ENCODE measurements at places on chromosomes 16 and 17. TPM values are rescaled to one million over a fixed set of nuclear protein-coding genes. Genes with fewer than 3 reads are reported as not detected.

DNA sequence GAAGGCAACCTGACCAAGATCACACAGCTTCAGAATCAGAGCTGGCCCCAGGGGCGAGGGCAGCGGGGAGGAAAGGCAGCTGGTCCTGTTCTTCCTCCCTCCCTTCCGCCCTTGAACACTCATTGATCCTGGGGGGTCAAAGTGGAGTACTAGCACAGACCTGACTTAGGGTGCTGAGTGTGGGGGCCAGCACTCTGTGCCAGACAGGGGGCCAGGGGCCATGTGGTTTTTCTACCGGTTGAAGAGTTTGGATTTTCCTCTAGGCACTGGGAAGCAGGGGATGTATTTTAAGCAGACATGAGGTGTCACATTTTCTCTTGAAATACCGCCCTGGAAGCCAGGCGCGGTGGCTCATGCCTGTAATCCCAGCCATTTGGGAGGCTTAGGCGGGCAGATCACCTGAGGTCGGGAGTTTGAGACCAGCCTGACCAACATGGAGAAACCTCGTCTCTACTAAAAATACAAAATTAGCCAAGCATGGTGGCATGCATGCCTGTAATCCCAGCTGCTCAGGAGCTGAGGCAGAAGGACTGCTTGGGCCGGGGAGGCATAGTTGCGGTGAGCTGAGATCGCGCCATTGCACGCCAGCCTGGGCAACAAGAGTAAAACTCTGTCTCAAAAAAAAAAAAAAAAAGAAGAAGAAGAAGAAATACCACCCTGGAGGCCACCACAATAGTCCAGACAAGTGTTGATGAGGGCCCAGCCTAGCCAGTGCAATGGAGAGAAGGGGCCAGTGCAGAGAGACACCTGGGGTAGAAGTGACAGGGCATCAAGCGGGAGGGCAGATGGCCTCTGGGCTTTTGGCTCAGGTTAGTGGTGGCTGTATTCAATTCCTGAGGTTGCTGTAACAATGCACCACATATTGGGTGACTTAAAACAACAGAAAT is 15.3 kb downstream of the OSBPL7 start:
- no peak for DNase-seq

Gene AURKB
- 34.4 TPM for total RNA-seq

DNA sequence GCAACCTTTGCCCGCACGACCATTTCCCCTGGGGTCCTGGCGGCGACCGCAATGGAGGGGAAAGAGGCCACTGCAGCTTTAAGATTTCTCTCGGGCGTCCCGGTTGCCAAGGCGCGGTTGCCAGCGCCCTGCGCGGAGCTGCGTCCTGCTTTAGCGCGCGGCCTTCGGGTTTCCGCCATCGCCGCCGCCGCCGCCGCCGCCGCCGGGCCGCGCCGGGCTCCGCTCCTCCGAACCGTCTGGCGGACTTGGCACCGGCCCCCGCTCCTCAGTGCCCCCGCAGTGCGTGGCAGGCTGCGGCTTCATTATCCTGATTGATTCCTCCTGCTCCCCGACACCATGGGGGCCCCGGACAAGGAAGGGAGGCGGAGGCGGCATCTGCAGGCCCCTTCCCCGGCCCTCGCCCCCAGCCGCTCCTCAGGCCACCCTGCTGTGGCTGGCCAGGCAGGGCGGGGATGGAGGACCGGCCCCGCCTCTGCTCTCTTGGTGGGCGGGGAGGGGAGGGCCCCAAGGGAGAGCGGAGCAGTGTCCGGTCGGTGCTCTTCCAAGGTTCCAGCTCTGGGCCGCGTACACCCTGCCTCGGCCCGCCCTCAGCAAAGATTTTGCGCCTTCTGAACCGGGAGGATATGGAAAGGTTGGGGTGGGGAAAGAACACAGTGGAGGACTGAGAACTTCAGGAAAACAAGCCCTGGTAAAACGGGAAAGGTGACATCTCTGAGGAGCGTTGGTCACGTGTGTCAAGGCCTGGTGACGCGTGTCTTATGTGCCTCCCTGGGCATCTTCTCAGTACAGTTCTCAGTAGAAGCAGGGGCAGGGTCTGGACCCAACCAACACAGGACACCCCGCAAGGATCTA is 34.0 kb downstream of the NEUROD2 start:
- no peak for DNase-seq

DNA sequence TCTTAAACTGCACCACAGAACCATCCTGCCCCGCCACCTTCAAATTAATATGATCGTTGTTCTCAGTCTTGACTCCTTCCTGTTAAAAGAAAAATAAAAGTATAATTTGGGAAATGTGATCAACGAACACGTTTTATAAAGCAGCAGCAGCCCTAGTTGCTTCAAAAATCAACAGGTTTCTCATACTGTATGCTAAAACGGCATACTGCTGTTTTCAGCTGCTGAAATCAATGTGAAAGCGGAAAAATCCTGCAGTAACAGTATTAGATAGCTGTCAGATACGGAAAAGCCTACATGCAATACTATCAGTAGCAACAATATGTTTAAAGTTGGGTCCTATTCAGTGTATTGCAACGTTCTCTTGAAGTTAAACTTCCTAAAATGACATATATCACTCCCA is 1.6 kb downstream of the SUMO2 start:
- no peak for DNase-seq

DNA sequence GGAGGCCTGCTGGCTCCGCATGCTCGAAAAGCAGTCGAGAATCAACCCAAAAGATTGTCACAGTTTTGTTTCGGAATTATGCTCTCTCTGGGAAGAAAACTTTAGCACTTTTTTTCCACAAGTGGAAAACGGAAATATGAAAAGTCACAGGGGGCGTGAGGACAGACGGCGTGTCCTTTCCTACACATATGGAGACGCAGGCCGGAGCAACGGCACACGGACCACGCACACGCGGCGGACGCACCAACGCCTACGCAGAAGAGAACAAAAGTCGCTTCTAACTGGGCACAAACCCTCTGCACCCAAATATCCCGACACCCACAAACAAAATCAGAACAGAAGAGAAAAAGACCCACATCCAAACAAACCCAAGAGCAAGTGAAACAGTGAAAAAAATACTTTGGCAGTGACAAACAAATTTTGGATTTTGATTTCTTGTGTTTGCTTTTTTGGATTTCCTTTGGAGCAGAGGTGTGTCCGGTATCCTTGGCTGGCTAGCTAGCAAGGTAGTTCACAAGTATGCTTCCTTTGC is 9.3 kb upstream of the PABPN1L start:
- no peak for DNase-seq

Gene MT1G
- not detected for total RNA-seq

- no peak for DNase-seq
Measured at GRCh38 chr16:30760001-30760559, 1.8 kb downstream of the CFAP119 start.

GRCh38 chr16:54026456-54026855 is 260.1 kb downstream of the IRX3 start:
- DNase-seq = no peak

Gene MYH2
- not detected for total RNA-seq

GRCh38 chr17:50372222-50372757 is 694 bp downstream of the MRPL27 start:
- no peak for DNase-seq

- DNase-seq = no peak
Measured at GRCh38 chr16:71373073-71373472, 14.6 kb downstream of the CALB2 start.

- DNase-seq = no peak
Measured at GRCh38 chr16:11501632-11502031, 85.1 kb downstream of the LITAF start.

- DNase-seq = no peak
Measured at GRCh38 chr16:2235695-2236336, 428 bp upstream of the DNASE1L2 start.

DNA sequence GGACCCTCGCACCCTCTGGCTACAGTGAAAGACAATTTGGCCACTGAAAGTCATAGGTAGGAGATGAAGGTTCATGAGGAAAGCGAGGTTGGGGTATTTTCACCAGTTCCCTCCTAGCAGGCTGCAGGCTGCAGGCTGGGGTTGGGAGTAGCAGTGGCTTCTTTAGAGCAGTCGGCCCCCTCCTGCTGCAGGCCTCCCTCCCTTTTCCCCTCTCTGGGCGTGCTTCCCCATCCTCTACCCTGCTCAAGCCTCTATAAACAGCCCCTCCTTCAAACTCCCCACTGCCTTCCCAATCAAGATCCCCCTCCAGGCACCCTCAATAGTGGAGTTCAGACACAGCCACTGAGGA is 41.8 kb downstream of the GAS7 start:
- no peak for DNase-seq

DNA sequence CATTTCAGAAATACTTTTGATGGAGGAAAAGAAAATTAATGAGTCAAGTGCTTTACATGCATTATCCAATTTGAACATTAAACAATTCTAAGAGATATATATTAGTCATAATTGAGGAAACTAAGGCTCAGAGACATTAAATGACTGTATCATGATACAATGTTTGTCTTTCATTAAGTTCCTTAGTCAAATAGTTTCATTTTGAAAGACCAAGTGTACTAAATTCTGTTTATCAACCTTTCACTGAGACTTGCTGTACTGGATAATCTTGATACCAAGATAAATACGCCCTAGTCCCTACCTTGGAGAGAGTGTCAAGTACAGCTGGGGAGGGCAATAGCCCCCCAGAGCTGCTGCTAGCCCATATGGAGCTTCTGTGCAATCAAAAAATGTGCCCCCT is 24.2 kb downstream of the TOM1L2 start:
- no peak for DNase-seq

Gene KRT20
- total RNA-seq = not detected

Gene RPRML
- 0.21 TPM for total RNA-seq

- DNase-seq = no peak
Measured at GRCh38 chr16:69003500-69003899, 102.0 kb upstream of the HAS3 start.

DNA sequence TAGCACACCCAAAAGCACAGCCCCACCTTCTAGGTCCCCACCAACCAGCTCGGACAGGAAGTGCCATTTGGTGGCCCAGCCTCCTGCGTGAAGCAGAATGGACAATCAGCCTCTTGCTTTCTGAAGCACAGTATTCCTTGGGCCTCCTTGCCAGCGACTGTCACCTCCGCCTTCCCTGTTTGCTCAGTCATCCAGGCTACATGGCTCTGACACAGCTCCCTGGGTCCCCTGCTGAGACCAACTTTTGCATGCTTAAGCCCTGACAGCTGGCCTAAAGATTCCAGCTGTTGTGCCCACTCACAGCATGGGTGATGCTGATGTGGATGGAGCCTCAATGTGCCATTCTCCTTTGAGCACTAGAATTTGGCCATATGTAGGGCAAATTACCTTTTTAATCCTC is 4.5 kb upstream of the CACNG5 start:
- no peak for DNase-seq

Gene TEX19
- total RNA-seq = not detected

GRCh38 chr17:68670967-68671693 is 70.0 kb upstream of the FAM20A start:
- no peak for DNase-seq

DNA sequence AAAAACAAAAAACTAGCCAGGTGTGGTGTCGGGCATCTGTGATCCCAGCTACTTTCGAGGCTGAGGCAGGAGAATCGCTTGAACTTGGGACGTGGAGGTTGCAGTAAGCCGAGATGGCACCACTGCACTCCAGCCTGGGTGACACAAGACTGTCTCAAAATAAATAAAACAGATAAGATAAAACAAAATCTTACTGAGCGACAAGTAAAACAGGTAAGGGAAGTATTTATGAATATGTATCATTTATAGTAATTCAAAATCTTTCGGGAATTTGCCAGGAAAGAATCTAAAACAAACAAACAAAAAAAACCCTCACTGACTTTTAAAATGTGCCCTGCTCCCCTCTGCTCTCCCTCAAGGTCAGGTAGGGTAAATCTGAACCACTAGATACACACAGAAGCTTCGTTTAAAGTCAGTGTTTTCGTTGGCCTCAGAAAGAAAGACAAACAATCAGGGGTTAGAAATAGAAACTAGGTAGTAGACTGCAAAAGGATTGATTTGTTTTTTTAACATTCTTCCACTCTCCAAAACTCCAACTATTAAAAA is 2.1 kb downstream of the PRPSAP1 start:
- DNase-seq = no peak

DNA sequence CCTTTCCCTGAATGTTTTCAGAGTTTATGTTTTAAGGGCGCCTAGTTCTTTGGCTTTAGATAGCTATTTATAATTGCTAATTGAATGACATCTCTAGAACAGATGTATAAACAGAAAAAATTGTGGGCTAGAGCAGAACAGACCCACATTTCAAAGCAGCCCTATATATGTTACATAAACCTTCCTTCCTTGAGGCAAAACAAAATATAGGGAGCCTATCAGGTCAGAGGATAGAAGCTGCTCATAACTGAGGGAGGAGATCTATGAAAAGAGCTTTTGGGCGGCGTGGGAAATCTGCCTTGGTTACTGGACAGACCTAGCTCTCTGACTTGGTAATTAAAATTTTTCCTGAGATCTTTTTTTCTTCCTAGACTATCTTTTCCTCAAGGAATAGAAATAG is 68.4 kb downstream of the SPAG9 start:
- DNase-seq = no peak

Gene ANKRD11
- 58.1 TPM for total RNA-seq

- DNase-seq = no peak
Measured at GRCh38 chr17:35460354-35460851, 11.8 kb upstream of the SLFN13 start.

DNA sequence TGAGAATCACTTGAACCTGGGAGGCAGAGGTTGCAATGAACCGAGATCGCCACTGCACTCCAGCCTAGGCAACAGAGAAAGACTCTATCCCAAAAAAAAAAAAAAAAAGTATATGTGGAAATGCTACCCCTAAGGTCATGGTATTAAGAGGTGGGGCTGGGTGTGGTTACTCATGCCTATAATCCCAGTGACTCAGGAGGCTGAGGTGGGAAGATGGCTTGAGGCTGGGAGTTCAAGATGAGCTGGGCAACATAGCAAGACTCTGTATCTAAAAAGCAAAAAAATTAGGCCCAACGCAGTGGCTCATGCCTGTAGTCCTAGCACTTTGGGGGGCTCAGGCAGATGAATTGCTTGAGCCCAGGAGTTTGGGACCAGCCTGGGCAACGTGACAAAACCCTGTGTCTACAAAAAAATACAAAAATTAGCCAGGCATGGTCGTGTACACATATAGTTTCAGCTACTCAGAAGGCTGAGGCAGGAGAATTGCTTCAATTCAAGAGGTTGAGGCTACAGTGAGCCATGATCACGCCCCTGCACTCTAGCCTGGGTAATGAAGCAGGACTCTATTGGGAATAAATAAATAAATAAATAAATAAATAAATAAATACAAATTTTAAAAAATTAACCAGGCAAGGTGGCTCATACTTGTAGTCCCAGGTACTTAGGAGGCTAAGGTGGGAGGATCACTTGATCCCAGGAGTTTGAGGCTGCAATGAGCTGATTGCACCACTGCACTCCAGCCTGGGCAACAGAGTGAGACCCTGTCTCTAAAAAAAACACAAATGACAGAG is 32.3 kb upstream of the NUFIP2 start:
- DNase-seq = no peak

- DNase-seq = no peak
Measured at GRCh38 chr16:10988164-10988803, 43.9 kb downstream of the CLEC16A start.

Gene HBM
- not detected for total RNA-seq

Gene CRYBA1
- total RNA-seq = not detected

Gene SULT1A2
- total RNA-seq = 0.07 TPM

- no peak for DNase-seq
Measured at GRCh38 chr17:78621720-78622490, 44.7 kb upstream of the DNAH17 start.
